CD8-positive, alpha-beta T cell (primary cell): ENCODE measurements at places on chromosomes 5 and 9.

DNA sequence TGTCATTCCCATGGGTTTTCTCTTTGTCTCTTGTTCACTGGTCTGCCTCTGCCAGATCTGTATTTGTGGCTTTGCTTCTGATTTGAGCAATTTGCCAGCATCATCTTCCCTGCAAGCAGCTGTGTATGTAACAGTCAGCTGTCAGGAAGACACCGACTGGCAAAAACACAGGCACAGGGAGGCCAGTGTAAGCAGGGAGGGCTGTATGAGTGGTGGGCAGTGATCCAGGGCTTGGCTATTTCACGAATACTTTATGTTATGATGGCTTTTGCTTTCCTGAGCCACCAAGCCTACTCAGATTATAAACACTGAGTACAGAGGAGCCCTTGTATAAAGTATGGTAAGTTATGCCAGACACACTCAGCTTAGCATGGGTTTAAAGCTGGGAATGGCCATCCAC lies 11.6 kb downstream of the BNIP1 start:
- no peak for DNase-seq

DNA sequence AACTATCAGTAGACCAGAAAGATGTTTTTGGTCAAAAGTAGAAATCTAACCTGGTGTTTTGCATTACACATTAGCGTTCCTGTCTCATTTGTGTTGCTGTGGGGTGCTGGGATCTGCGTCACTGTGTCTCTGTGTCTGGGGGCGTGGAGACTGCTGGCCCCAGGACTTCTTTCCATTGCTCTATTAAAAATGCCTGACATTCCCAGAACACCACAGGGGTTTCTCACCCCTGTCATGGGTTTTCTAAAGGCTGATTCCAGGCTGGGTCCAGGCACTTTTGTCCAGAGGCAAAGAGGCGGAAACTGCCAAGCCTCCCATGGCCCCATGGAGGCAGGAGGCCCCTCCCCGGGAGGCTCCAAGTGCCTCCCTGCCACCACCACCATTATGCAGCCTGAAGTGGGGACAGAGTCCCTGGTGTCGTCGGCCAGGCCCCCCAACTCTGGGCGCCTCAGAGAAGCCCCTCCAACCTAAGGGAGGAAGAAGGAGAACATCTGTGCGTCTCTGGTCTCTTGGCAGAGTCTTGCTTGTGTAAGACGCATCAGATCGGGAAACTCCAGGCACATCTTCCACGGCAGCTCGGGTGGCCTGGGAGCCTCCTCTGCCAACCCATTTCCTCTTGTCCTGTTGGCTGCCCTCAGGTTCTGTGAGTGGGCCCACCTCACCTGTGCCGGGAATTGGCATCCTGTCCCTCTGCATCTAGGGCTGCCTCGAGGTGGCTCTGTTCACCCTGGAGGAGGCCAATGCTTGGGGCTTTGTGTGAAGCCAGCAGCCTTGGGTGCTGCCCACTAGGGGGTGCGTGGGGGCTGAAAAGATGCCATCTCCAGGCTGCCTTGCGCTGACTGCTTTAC lies 13.8 kb upstream of the PLEKHG4B start:
- DNase-seq = no peak

DNA sequence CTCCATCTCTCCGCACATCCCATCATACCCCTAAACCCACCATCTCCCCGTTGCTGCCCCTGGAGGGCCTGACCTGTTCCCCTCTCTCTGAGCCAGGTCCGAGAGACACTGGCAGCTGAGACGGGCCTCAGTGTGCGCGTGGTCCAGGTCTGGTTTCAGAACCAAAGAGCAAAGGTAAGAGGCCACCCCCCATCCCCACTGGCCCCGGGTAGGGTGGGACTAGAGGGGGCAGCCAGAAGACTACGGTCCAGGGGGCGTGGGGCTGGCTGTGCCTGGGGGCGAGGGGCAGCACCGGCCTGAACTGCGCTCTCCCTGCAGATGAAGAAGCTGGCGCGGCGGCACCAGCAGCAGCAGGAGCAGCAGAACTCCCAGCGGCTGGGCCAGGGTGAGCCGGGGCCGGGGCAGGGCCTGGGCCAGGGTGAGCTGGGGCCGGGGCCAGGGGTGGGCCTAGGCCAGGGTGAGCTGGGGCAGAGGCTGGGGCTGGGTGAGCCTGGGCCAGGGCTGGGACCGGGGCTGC lies 79.8 kb downstream of the LMX1B start:
- no peak for DNase-seq

DNA sequence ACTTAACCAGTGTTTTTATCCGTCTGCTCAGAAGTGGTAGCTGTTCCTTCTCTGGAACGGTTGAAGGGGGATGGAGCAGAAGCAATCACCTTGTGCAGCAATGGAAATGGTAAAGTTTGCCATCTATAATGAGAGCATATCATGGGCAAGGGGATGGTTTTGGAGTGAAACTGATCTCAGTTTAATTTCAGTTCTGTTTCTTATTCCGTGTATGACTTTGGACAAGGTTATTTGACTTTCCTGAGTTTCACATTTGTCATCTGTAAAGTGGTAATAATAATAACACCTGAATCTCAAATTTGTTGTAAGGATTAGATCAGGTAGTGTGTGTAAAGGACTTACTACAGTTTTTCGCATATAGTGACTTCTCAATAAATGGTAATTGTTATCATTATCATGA lies 106.1 kb downstream of the PCSK1 start:
- no peak for DNase-seq

GRCh38 chr9:76741524-76741923 lies 22.7 kb upstream of the PCA3 start:
- no peak for DNase-seq

- DNase-seq = no peak
Measured at GRCh38 chr5:133565993-133566392, 46.3 kb downstream of the FSTL4 start.

GRCh38 chr9:23278561-23278960 lies 547.5 kb downstream of the ELAVL2 start:
- no peak for DNase-seq

- no peak for DNase-seq
Measured at GRCh38 chr5:66861402-66861801, 265.2 kb downstream of the MAST4 start.

- peak; percentile 27 for DNase-seq
Measured at GRCh38 chr5:136424835-136425584, 59.7 kb upstream of the TRPC7 start.

DNA sequence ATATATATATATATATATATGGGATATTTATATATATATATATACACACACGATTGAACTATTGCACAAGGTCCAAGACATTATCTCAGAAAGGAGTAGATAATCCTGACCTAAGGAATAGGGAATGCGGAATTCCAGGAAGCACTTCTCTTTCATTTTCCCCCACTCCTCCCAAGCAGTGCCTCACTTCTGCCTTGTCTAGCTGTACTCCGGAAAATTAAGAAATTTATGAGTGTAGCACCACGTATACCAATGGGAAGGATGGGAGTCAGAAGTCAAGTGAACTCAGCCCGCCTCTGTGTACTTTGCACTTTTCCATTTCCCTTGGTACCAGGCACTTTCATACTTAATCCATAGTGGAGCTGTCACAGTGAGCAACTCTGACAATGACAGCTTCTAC lies 10.9 kb downstream of the SLC36A1 start:
- no peak for DNase-seq

DNA sequence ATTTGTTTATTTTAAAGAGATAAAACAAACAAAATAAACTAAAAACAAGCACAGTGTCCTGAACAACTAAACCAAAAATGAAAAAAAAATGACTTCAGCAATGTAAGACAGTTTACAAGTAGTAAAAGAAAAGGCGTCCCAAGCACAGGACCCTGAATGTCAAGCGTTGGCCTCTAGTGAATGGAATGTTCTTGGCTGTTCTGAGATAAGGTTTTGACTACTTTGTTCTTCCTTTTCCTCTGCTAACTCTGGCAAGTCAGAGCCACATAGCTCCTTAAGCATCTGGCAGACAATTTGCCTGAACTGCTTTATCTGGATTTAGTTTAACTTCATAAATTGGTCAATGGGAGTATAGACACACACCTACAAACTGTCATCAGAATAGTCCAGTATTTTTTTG lies 655.2 kb downstream of the ANXA1 start:
- DNase-seq = no peak

DNA sequence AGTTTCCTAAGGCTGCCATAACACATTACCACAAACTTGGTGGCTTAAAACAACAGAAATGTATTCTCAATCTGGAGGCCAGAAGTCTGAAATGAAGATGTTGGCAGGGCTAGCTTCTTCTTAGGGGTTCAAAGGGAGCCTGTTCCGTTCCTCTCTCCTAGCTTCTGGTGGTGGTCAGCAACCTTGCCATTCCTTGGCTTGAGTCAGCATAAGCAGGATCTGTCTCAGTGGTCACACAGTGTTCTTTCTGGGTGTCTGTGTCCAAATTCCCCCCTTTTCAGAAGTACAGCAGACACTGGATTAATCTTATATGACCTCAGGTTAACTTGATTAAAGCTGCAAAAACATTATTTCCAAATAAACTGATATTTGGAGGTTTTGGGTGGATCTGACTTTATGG lies 2.1 kb upstream of the OSMR start:
- DNase-seq = no peak

GRCh38 chr9:110830495-110830894 lies 161.9 kb downstream of the MUSK start:
- DNase-seq = no peak

DNA sequence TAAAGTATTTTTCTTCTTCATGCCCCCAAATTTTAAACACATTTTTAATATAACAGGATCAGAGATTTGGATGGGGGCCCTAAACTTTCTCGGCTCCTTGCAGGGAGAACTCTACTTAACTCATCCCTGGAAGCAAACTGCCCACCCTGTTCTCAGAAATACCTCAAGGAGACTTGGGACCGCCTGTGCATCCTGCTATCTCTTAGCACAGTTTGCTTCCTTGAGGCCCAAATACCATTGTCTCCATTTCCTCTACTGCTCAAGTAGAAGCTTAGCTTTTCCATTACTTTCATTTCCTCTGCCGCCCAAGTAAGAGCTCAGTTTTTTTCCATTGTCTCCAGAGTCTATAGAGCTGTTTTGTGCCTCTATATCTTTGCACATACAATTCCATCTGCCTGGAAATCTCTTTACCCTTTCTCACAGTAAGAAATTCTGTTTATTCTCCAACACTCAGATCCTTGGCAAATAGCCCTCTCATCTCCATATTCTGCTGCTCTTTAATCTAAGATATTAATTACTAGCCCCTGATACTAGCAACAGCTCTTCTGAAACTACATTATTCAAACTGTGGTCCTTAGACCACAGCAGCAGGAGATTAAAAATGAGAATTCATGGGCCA lies 137.8 kb downstream of the CEMIP2 start:
- no peak for DNase-seq

DNA sequence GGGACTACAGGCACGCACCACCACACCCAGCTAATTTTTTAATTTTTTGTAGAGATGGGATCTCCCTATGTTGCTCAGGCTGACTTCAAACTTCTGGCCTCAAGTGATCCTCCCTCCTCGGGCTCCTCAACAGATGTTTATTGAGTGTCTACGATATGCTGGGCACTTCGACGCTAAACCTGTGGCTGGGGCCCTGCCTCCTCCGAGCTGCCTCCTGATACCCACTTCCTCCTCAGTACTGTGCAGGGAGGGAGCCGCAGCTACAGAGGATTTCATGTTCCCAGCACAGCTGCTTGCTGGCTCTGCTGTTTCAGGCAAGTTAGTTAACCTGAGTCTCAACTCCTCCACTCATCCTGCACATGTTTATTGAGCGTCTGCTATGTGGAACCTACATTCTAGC lies 9.6 kb downstream of the AIF1L start:
- no peak for DNase-seq

GRCh38 chr5:59583151-59583809 lies 310.2 kb downstream of the PDE4D start:
- no peak for DNase-seq

DNA sequence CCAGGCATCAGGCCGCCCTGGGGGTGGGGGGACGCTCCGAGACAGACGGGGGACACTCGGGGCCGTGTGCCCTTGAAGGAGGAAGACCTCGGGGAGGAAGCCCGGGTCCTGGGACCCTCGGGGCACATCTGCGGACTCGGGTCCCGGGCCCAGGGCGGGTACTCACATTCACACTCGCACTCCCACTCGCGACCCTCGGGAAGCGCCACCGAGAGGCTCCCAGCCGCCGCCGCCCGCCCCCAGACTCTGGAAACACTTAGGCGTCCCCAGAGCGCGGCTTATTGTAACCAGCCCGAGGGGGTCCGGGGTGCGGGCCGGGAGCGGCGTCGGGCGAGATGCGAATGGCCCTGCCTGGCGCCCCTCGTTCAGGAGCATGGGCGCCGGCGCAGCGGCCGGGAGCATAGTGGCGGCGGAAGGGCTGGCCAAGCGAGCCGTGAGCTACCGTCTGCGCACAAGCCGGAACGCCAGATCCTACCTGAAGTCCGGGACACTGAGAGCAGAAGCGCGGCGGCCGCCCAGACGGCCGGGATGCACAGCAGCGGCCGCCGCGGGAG lies 559 bp downstream of the ROR2 start:
- DNase-seq = no peak

DNA sequence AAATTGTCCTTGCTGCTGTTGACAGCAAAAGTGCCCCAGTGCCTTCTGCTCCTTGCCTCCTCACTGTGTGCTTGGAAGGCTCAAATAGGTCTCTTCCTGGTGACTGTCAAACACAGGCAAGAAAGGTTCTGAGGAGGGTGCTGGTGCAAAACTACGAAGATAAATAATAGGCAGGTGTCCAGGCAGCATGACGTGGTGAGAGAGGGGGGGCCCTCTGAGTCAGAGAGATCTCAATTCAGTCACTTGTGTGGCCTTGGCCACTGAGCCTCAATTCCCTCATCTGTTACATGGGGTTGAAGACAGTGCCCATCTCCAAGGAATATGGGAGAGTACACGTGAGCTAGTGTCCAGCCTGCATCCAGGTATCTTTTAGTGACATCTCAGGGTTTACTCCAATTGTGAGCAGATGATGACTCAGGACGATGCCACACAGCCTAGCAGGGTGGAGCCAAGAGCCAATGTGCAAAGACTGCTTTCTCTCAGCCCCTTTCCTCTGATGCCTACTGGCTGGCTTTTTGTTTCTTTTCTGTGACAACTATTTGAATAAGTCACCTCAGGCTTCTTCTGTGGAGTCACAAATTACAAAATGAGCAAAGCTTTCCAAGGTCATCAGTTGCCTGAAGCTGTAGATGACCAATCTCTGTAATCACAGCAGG lies 29.7 kb upstream of the SMIM32 start:
- no peak for DNase-seq

- DNase-seq = no peak
Measured at GRCh38 chr5:81545911-81546310, 152.0 kb upstream of the ACOT12 start.

- DNase-seq = no peak
Measured at GRCh38 chr5:9622971-9623421, 7.2 kb downstream of the TAS2R1 start.

DNA sequence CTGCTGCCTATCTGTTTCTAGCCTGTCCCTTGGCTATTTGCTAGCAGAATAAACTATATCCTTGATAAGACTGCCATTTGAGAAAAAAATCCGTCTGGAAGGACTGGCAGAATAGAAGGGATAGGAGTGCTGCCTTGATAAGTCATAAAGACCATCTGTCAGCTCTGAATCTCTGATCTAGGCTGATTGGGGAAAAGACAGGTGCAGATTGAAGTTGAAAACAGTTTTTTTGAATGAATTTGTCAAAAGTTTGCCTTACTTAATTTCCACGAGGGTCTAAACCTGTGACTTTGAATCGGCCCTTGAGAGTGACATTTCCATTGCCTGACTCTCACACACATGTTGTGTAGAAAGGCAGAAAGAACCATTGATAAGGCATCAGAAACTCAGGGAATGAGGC lies 218.6 kb downstream of the MAN2A1 start:
- DNase-seq = no peak
